ENCODE measurements at places on chromosomes 2 and 18. TPM values are rescaled to one million over a fixed set of nuclear protein-coding genes. Genes with fewer than 3 reads are reported as not detected.

DNA sequence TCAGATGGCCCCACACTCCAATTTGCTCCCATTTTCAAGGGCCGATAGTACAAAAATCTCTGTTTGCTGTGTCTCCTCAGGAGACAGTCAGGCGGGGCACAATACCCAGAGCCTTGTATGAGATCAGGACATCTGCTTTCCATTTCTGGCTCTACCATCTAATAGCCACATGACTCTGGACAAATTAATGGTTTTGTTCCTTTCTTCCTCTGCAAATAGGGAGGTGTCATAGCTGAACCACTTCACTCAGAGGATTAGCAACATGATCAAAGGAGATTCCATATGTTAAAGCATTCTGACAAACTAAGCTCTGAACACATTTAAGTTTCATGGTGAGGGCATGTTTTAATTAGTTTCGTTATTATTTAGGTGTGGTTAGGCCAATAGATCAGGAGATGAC lies 602.1 kb upstream of the SYT4 start:
- DNase-seq: no peak

GRCh38 chr18:42548493-42548892 lies 567.0 kb downstream of the RIT2 start:
- no peak for DNase-seq

- no peak for DNase-seq
Observed at GRCh38 chr2:238098901-238099713, 1.0 kb upstream of the ESPNL start.

DNA sequence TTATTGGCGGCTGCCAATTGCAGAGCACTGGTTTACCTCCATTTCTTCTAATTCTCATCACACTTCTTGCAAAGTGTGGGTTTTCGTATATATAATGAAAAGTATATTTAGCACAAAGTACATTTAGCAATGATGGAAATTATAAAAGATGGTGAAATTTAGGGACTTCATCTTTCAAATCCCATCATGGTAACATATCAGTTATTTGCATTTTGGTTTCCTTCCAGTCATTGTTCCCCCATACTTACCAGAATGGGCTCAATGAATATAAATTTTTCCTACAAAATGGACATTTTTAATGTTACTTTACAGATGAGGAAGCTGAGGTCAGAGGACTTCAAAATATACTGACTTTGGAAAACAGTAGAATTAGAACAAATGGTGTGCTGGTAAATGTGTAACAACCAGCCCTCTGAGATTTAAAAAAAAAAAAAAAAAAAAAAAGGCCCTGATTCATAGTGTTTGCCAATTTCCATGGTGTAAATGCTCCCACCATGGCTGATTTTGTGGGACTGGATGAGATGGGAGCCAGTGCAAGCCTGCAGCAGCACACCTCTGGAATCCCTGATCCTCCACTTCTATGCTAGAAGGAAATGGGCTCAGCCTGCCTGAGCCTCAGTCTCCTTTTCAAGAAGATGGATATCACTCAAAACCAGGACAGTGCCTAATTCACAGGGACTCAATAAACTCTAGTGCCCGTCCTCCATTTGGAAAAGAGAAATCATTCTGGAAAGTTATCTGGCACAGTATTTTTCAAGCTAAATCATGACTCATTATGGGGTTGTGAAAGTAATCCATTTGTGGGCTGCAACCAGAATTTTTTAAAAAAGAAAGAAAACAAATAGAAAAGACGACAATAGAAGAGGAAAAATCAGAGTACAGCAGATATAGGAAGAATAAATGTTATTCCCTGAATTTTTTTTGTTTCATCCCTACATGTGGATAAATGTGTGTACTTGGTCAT lies 34.0 kb downstream of the LBH start:
- DNase-seq: no peak

GRCh38 chr18:51622702-51623101 lies 425.2 kb upstream of the MEX3C start:
- DNase-seq: no peak

- DNase-seq: peak; percentile 45
Observed at GRCh38 chr2:105055613-105056012, 17.7 kb downstream of the MRPS9 start.

DNA sequence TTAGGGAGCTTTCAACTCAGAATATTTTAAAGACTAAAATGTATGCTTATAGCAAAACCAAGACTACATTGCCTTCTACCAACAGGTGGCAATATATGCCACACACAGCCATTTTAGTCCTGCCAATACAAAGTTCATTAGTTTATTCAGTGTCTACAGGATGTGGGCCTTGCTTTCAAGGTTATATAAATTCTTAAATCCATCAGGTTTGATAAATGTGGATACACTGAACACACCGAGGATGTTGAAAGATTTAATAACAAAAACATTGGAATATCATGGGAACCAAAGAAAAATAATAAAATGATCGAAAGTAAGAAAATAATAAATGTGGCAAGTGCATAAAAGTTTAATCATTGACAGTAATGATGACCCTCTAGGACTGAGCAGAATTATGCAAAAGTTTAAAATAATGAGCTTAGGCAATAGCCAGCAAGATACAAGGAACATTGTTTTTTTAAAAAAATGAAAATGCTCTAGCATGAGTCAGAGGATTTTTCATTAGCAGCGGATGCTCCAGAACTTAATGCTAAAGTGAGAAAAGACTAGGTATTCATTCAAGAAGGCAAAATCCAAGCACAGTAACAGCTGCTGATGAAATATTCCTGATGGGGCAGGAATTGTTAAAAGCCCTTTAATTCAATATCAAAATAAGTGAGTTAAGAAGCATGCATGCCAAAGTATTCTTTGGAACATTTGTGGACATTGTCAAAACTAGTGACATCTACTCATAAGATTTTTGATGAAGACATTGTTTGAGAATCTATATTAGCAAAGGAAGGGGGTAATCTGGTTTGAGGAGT lies 14.2 kb downstream of the SCN9A start:
- DNase-seq: peak; percentile 70

- peak; percentile 94 for DNase-seq
Observed at GRCh38 chr2:173027181-173028128, 48.2 kb upstream of the MAP3K20 start.

GRCh38 chr2:24330161-24330560 lies 30.2 kb downstream of the ITSN2 start:
- no peak for DNase-seq

DNA sequence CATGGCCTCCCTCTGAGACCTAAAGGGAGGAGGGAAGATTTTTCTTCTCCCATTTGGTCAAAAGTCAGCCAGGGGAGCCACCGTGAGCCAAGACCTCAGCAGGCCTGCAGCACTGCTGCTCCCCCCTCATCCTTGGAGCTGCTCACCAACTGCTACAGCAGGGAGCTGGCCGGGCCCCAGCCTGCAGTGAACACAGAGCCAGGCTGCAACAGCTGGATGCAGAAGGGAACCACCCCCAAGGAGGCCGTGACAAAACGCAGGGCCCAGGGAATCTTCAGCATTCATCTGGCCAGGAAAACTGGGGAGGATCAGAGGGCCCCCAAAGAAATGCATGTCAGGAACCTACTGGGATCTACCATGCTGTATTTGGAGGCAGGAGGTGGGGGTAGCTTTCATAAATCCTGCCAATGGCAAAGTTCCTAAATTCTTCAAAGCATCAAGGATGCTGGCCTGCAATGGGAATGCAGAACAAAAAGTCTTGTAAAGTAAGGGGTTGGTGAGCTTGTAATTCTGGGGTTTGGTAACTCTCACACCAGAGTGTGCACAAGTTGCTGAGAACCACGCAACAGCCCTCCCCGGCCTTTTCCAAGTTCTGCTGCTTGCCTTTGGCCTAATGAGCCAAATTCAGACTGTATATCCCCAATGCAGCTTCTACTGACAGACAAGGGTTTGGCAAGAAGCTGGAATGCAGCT lies 61.0 kb downstream of the CACNB4 start:
- DNase-seq: no peak

DNA sequence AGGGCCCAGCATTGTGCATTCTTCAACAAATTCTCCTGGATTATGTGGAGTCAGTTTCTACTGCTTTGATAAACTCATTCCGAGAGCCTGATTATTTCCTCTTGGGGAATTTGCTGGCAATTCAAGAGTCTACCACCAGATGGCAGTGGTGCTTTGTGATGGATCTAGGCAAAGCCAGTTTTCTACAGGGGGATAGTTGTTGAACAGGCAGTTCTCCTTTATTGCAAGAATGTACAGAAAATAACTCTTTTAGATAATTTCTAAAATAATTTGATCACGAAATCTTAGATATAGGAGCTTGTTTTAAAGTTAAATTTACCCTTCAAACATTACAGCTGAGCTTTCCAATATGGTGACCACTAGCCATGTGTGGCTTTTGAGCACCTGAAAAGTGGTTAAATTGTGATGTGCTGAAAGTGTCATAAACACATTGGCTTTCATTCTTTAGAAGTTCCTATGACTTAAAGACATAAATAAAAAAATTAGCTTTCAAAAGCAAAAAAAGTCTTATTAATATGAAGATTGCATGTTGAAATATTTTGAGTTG lies 66.7 kb upstream of the HAAO start:
- peak; percentile 92 for DNase-seq

Gene LRRC30
- not detected for total RNA-seq

- DNase-seq: no peak
Observed at GRCh38 chr2:203740871-203741281, 34.4 kb downstream of the CD28 start.

GRCh38 chr2:222547083-222547482 lies 108.8 kb downstream of the FARSB start:
- no peak for DNase-seq

Gene ALPG
- total RNA-seq: 0.05 TPM

DNA sequence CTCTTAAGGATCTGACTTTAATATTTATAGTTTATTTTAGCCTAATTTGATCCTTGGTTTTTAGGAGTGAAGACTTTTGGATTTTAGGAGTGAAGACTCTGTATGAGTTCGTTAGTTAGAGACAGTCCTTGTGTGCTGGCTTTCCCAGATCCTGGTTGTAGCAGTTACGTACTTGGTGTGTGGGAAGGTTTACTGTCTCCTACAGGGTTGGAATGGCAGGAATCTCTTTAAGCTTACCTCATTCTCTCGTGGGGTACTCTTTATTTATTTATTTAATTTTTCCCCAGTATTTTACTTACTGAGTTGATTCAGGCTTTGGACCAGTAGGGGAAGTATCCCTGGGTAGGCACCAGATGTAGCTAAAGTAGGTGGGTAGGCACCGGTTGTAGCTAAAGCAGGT lies 1.8 kb upstream of the CXCR2 start:
- no peak for DNase-seq

GRCh38 chr2:9674891-9675414 lies 44.2 kb upstream of the YWHAQ start:
- DNase-seq: no peak

Gene KCTD1
- 6.7 TPM for total RNA-seq

Gene GPR35
- total RNA-seq: 0.85 TPM

GRCh38 chr2:101770726-101771125 lies 73.2 kb downstream of the MAP4K4 start:
- DNase-seq: peak; percentile 71

DNA sequence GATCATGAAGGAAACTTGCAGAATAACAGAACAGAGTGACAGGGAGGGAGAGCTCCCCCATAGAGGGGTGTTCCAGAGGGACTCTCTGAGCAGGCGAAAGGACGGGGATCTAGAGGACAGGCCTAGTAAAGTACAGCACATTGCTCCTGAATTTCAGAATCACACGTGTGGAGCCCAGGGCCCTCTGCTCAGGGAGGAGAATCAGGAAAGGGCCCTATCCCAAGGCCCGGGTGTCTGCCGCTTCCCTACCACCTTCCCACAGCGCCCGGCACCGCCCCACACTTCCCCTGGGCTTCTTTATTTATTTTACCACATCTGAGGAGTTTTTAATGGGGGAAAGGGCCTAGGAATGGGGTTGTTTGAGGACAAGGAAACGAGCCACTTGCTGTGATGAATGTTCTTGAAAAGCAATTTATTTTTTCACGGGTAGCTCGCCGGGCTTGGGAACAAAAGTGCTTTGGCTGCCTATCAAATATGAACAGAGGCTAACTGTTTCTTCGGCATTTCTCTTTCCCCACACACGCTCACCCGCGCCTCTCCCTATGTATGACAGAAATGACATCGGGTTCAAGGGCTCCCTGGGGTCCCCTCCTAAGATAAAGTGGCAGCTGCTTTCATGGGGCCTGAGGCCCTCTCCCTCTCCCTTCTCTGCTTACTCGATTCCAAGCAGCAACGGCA lies 79.3 kb upstream of the GLI2 start:
- no peak for DNase-seq

DNA sequence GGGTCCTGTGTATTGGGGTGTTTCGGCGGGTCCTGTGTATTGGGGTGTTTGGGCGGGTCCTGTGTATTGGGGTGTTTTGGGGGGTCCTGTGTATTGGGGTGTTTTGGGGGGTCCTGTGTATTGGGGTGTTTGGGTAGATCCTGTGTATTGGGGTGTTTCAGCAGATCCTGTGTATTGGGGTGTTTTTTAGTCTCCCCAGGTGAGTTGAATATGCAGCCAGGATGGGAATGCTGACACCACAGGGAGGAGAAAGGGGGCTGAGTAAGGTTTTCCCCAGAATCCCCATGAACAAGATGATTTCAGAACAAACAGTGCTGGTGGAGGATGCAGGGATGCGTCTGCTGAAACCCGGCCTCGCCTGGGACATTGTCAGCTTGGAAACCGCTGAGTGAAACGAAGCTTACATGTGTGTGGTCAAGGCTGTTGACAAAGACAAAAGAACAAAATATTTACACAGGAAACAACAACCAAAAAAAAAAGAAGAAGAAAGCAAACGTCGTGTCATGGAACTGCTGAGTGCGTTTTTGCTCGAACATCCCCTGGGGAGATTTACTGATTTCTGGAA lies 88.5 kb upstream of the ODC1 start:
- DNase-seq: no peak

- DNase-seq: no peak
Observed at GRCh38 chr2:38037757-38038621, 38.0 kb downstream of the CYP1B1 start.

DNA sequence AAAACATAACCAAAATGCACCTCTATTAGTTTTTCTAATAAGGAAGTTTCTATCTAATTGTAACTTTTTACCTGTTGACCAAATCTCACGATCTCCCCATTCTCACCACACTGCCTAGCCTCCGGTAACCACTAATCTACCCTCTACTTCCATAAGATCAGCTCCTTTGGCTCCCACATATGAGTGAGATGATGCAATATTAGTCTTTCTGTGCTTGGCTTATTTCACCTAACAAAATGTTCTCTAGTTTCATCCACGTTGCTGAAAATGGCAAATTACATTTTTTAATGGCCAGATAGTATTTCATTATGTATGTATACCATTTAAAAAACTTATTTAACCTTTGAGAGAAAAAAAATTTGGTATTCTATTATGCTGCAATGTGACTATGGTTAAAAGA lies 379.0 kb upstream of the NXPH2 start:
- no peak for DNase-seq

DNA sequence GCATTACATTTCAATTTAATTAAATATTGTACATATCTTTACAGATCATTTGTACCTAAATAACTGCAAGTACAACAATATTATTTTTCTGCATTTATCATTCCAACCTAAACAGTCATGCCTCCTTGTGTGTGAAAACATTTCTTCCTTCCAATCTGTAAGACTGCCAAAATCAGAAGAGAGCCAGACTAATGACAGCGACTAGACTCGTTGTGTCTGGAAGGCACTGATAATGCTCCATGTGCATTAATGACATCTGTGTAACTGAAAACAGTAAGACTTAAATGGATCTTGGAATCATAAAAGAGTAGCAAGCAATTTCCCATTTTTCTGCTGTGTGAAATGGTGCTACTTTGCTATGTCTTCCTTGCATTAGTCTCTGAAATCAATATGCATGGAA lies 278.0 kb upstream of the DSEL start:
- DNase-seq: no peak

Gene MEIS1
- total RNA-seq: 1.3 TPM

Gene ELAC1
- total RNA-seq: 5.3 TPM

GRCh38 chr18:34458410-34458977 lies 233.8 kb upstream of the NOL4 start:
- DNase-seq: no peak
